Left colon (tissue), 2 donors: ENCODE measurements at places on chromosomes 2 and 18. TPM values are rescaled to one million over a fixed set of nuclear protein-coding genes. Genes with fewer than 3 reads are reported as not detected.

DNA sequence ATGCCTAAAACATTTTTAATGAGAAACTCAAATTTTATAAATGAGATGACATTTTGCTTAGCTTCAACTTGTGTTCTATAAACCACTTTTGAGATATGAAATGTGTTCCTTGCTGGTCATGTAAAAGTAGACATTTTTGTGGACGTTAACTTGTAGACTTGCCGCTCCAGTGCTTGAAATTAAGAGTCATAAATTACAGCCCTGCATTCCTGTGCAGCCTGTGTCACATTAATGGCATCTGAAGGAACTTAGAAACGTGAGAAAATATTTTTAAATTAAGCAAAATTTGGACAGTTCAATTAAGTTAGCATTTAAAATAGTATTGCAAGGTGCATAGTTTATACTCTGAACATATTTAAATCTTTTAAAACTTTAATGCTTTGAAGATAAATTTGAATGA, 98.3 kb upstream of the LDLRAD4 start:
- no peak for DNase-seq

LONRF2 gene
- 1.6 TPM for total RNA-seq

DNA sequence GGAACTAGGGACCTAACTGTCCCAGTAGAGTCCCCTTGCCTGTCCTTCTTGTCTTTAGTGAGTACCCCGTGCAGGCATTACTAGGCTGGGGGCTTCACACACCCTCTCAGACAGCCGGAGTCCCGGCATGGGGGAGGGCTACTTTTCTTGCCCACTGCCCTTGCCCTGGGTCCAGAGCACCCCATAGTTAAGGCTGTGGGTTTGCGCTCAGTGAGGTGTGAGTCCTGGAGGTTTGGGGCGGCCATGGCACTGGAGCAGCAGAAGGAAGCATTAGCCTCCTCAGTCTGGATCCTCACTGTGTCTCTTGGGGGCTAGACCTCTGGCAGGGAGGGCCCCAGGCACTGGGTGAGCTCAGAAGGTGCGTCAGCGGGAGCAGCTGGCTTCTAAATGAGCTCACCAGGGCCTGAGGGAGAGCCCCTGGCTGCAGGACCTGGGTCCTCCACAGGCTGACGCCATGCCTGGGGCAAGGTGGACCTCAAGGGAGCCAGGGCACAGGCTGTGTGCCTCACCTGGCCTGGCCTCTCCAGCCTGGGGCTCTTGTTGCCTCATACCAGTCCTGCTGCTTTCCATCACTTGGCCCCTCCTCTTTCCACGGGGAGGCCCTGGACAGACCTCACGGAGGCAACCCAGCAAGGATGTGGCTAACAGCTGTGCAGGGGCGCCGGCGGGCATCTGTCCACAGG, 27.4 kb downstream of the HS6ST1 start:
- DNase-seq, result no peak

DNAH7 gene
- total RNA-seq, result 2.6 TPM

GRCh38 chr18:50607378-50607926, 47.6 kb downstream of the MAPK4 start:
- DNase-seq, result no peak

DNA sequence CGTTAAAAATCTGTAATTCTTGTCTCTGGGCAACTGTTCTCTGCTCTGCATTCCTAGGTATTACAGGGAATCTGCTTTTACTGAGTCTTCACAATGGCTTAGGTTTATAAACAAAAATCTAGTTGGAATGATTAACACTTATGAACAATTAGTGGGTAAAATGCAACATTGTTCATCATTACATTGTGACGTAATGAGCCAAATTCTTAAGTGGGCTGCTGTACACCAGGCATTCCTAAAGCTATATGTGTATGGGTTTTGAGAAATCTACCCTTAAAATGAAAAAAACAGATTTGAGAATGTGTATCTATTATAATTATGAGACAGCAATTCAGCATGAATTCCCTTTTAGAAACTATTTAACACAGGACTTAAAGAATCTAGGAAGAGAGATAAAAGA, 41.5 kb upstream of the ERBB4 start:
- no peak for DNase-seq

- DNase-seq, result no peak
Observed at GRCh38 chr2:216657086-216657855, 24.1 kb downstream of the IGFBP2 start.

GRCh38 chr2:172917716-172918115, 157.9 kb upstream of the MAP3K20 start:
- no peak for DNase-seq

CROCC2 gene
- total RNA-seq, result 0.06 TPM

DNA sequence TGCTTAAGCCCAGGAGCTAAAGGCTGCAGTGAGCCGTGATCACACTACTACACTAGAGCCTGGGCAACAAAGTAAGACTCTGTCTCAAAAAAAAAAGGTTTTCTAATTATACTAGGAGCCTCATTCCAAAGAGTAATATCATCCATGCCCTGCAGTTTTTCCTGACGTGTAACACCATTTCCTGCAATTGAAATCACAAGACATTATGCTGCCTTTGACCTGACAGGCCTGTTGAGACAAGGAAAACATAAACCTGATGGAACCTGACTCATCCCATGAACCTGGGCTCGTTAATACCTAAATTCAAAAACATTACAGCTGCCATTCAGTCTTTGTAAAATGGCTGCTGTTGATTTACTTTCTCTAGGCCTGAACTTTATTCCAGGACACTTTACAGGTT, 58.7 kb upstream of the PEX13 start:
- DNase-seq, result no peak

DLGAP1 gene
- total RNA-seq, result 2.2 TPM

- DNase-seq, result no peak
Observed at GRCh38 chr2:101272045-101272784, 19.5 kb downstream of the CNOT11 start.

C2orf66 gene
- not detected for total RNA-seq

DNA sequence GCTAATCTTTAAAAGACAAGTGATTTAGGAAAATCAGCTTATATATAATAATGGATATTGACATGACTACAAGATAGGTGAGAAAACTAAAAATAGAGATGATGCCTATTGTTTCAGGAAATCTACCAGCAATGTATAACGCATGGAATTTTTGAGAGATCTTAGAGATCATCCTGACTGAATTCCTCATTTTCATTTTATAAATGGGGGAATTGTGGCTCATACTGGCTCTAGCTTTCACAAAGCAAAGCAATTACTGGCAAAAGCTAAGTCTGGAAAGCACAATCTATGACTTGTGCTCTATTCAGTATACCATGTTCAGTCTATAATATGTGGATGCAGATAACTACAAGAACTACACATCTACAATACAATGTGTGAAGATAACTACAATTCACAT, 51.9 kb upstream of the FANCL start:
- no peak for DNase-seq

DSG1 gene
- total RNA-seq, result not detected

- DNase-seq, result no peak
Observed at GRCh38 chr2:72815655-72816278, 10.1 kb downstream of the EXOC6B start.

TCF7L1 gene
- total RNA-seq, result 3.9 TPM

- DNase-seq, result no peak
Observed at GRCh38 chr2:62266433-62267038, 70.6 kb downstream of the B3GNT2 start.

MDH1B gene
- not detected for total RNA-seq

SLC14A1 gene
- 1.0 TPM for total RNA-seq

- DNase-seq, result no peak
Observed at GRCh38 chr2:198287706-198288105, 483.3 kb downstream of the PLCL1 start.

GRCh38 chr2:12854001-12854530, 137.3 kb downstream of the TRIB2 start:
- no peak for DNase-seq

GRCh38 chr2:17959833-17960232, 81.4 kb downstream of the KCNS3 start:
- no peak for DNase-seq

GRCh38 chr2:39666491-39667101, 879 bp downstream of the TMEM178A start:
- DNase-seq, result no peak

GRCh38 chr2:180058993-180059392, 51.9 kb upstream of the CWC22 start:
- no peak for DNase-seq

DNA sequence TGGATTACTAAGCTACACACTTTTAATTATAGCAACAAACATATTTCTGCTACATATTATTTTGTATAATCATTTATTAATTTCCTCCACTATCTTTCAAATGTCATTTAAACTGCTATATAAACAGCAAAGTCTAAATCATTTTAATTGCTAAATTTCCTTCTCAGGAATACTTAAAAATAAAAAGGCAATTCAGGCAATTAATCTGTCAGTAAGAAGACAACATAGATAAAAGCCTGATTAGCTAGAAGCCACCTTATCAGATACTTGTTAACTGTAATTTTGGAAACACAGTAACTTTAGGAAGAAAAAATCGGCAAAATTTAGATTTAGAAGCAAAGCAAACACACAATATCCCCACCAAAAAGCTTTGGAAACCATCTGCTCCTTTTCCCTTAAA, 188.2 kb upstream of the ZNF804A start:
- DNase-seq, result no peak

- DNase-seq, result no peak
Observed at GRCh38 chr2:7510353-7510752, 593.1 kb downstream of the RNF144A start.

GRCh38 chr2:6780765-6781274, 84.9 kb downstream of the CMPK2 start:
- peak; percentile 30 for DNase-seq

GRCh38 chr2:239576784-239577685, 176.2 kb upstream of the HDAC4 start:
- no peak for DNase-seq

C1QL2 gene
- not detected for total RNA-seq

SH3RF3 gene
- total RNA-seq, result 2.7 TPM

GRCh38 chr2:158999458-158999857, 31.0 kb downstream of the TANC1 start:
- DNase-seq, result no peak

GRCh38 chr2:162462911-162463310, 119.0 kb downstream of the GCA start:
- no peak for DNase-seq

DNA sequence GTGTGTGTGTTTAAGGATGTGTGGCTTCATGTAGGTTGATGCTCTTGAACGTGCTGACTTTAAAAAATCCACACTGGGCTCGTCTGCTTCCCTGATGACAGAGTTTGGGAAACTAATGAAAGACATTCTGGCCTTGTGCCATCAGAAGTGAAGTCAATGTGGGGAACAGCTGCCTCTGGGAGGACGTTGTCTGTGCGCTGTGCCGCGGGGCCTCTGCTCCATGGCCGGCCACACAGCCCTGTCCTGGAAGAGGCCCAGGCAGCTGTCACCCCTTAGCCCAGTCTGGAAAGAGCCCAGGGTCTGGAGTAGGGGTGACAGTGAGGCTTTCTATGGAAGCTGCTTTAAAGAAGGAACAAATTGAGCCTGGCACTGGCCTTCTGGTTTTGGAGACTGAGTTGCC, 155.8 kb downstream of the SH3RF3 start:
- DNase-seq, result no peak

GRCh38 chr2:240964704-240965295, 33.6 kb upstream of the SNED1 start:
- DNase-seq, result no peak

- DNase-seq, result no peak
Observed at GRCh38 chr2:226185616-226186211, 613.9 kb downstream of the IRS1 start.

DNA sequence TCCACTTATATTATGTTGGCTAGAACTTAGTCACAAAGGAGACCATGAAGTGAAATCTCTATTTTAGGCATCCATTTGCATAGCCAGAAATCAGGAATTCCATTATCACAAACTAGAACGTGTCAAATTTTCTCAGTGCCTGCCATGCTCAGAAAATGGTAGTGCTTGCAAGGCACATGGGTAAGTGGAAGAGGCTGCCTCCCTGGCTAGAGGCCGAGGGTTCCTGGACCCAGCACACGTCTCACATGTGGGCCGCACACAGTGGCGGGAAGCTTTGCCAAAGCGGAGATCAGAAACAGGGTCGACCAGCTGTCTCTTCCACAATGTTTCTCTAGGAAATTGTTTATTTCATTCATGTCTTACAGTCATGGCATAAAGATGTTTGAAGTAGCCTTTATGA, 42.3 kb downstream of the TRAF3IP1 start:
- DNase-seq, result no peak

DNA sequence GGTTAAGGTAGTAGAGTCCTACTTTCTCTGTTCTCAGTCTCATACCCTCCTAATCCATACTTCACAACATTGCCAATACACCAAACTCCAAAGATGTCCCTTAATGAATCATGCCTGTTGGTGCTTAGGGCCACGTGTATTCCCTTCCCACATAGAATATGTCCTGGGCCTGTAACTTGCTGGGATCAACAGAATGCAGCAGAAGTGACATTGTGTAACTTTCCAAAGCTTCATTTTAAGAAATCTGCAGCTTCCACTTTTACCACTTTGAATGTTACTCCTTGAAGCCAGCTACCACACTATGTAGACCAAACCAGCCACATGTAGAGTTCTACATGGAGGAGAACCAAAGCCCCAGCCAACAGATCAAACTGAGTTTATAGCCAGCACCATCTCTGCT, 58.5 kb upstream of the ARHGAP15 start:
- no peak for DNase-seq

GRCh38 chr2:171158790-171159371, 1.8 kb downstream of the TLK1 start:
- DNase-seq, result no peak
